ENCODE measurements at places on chromosomes 7 and 10.

- DNase-seq: no peak
These were observed 18.9 kb downstream of the CEP55 start for GRCh38 chr10:93515071-93516005.

DNA sequence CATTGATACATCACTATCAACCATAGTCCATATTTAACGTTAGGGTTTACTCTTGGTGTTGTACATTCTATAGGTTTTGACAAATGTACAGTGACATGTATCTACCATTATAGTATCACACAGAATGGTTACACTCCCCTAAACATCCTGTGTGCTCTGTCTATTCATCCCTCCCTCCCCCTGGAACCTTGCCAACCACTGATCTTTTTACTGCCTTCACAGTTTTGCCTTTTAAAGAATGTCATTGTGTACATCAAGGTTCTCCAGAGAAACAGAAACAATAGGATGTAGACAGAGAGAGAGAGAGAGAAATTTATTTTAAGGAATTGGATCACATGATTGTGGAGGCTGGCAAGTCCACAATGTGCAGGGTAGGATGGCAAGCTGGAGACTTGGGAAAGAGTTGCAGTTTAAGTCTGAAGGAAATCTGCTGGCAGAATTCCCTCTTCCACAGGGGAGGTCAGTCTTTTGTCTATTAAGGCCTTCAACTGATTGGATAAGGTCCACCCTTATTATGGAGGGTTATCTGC lies 45.1 kb upstream of the CCNJ start:
- DNase-seq: no peak

- DNase-seq: peak; percentile 64
These were observed 7.8 kb downstream of the LIPM start for GRCh38 chr10:88810196-88810961.

- DNase-seq: no peak
These were observed 28.0 kb downstream of the HERC4 start for GRCh38 chr10:68047122-68047521.

DNA sequence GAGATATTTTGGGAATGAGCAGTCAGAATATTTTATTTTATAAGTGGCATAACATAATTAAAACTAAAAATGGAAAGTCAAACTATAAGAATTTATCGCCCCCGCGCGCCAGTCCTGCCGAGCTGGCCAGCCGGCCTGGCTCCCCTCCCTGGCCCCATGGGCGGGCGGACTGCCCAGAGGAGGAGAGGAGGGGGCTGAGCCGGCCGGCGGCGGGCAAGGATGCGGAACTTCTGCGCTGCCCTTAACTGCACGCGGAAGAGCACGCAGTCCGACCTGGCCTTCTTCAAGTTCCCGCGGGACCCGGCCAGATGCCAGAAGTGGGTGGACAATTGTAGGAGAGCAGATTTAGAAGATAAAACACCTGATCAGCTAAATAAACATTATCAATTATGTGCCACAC lies 96.8 kb downstream of the DKK1 start:
- no peak for DNase-seq

GRCh38 chr7:25725451-25725850 lies 426.5 kb upstream of the NFE2L3 start:
- DNase-seq: no peak

DNA sequence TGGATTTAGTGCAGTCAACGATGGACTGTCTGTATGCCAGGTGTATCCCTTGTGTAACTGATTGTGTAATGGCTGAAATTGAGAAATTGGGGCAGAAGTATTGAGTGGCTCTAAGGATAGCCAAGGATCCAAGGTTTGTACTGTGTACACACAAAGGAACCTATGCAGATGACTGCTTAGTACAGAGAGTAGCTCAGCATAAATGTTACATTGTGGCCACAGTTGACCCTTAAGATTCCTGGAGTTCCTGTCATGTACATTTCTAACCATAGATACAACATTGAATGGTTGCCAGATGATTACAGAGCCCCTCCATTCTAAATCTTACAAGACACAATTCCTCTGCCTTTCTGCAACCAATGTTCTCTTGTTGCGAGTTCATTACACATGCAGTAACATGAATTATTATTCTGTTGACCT lies 25.3 kb downstream of the CCDC126 start:
- DNase-seq: peak; percentile 24

DNA sequence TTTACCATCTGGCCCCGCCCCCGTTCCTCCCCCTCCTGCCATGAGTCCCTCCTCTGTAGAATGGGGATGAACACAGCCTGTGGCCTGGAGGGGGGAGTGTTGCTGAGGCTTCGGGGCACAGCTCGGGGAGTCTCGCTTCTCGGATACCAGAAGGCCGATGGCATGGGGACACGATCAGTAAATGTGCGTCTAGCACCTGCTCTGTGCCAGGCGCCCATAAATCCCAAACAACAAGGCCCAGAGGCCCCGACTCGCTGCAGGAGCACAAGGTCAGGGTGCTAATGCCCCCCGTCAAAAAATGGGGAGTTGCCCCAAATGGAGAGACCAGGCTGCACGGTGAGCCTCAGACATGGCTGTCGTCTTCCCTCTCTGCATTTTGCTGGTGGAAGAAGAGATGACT lies 40.7 kb downstream of the JAKMIP3 start:
- DNase-seq: no peak

- DNase-seq: no peak
These were observed 8.8 kb upstream of the STEAP4 start for GRCh38 chr7:88315522-88315921.

GRCh38 chr7:148060724-148061123 lies 529.8 kb upstream of the C7orf33 start:
- DNase-seq: no peak

DNA sequence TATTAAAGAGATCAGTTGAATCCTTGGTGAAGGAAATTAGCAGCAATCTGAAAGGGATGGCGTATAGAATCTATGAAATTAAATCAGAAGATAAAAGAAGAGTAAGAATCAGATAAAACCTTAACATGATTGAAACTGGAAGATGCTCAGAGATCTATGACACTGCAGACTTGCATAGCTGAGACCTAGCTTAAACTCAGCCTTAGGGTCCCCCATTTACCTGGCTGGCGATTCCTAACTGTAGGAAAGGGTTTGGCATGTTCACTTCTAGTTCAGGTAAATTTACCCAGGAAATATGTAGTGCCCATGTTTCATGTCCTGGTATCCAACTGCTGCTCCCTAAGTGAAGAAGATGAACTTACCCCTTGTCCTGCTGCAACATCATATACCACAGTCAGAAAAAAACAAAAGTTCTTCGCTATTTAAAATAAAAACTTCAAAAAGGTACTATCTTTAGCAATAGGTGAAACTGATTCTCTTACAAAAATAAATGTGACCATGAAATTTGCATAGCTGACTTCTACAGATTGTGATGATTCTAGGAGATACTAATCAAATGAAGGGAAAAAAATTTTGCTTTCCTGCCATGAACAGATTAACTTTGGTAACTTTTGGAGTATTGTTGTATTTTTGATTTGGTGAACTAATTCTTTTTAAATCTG lies 47.8 kb upstream of the TMEM243 start:
- DNase-seq: no peak

DNA sequence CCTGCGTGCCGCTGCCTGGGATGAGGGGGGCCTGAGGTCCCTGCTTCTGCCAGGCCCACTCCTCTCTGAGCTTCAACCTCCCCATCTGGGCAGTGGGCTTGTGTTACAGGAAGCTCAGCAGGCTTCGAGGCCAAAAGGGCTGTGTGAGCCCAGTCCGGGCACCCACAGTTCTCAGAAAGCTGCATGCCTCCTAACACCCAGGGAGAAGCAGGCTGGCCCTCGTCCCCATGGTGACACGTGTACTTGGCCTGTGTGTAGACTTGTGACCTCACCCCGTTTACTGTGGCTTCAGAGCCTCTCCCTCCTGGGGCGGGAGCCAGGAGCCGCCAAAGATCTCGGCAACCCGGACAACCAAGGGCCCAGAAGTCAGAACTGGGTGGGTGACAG lies 2.2 kb upstream of the GRIFIN start:
- DNase-seq: no peak

DNA sequence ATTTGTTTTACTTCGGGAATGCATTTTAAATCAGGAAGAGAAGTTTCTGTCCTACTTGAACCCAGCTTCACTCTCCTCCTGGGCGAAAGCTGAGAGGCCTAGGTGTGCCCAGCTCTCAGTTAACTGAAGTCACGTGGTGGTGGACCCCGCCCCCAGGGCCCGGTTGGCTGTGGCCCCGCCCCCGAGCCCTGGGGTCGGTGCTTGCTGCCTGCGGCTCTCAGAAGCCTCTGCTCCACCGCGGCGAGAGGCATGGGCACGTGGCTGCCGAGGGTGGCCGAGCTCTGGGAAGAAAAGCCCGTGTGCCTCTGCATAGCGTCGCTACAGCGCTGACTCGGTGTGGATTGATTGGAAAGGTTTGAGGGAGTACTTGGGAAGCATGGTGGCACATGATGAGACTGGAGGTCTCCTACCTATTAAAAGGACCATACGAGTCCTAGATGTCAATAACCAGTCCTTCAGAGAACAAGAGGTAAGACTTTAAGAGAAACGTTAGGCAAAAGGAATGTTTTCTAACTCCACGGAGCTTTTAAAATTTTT lies 34.1 kb downstream of the NET1 start:
- peak; percentile 83 for DNase-seq

DNA sequence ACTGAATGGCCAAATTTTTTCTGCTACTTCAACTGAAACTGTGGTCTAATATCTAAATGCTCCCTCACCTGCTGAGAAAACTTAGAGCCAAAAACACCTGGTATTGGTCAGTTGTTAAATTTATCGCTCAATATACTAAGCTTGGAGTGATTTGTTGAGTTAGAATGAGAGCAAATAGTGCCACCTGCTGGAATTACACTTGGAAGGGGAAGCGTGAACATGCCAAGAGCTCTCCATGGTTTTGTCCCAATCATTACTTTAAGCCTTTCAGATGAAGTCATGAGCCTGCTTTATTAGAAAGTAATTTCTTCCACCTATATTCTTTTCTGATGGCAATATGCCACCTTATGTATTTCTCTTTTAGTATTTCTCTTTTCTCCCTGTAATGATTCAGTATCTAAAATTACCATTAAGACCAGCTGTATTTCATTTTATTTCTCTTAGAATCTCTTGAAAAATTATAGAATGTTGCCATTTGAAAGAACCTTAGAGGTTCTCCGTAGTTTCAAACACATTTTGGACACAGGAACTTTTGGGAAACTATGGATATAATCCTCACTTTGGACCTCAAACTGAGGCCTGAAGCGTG lies 447.8 kb upstream of the C7orf33 start:
- peak; percentile 21 for DNase-seq

- DNase-seq: no peak
These were observed 164.8 kb downstream of the PRKAG2 start for GRCh38 chr7:151711906-151712809.

DNA sequence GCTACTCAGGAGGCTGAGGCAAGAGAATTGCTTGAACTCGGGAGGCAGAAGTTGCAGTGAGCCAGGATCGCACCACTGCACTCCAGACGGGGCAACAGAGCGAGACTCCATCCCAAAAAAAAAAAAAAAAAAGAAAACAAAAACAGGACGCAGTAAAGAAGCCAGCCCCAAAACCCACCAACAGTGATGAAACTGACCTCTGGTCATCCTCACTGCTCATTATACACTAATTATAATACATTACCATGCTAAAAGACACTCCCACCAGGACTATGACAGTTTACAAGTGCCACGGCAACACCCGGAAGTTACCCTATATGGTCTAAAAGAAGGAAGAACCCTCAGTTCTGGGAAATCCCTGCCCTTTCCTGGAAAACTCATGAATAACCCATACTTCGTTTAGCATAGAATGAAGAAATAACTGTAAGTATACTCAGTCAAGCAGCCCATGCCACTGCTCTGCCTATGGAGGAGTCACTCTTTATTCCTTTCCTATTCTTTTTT lies 40.0 kb upstream of the EIF4H start:
- DNase-seq: peak; percentile 14

- DNase-seq: no peak
These were observed 74.8 kb upstream of the HDAC9 start for GRCh38 chr7:18420748-18421147.

DNA sequence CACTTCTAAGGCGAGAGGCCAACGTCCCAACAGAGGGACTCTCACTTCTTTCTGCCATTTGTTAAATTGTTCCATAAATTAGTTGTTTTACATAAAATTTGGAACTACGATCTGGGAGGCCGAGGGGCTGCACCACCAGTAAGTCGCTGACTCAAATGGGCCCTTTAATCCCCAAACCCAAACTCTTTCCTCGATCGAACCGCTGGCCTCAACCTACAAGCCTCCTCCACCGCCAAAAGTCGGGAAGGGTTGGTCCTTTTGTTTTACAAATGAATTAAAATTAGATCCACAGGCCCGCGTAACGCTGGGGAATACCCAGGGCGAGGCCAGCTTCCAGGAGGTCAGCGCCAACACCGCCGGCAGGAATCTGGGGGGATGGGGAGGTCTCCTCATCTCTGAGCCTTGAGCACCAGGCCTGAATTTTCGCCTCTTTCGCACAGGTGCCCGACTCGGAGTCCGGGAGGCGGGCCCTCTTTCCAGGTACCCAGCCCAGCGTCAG lies 1.2 kb upstream of the FOXI2 start:
- no peak for DNase-seq

DNA sequence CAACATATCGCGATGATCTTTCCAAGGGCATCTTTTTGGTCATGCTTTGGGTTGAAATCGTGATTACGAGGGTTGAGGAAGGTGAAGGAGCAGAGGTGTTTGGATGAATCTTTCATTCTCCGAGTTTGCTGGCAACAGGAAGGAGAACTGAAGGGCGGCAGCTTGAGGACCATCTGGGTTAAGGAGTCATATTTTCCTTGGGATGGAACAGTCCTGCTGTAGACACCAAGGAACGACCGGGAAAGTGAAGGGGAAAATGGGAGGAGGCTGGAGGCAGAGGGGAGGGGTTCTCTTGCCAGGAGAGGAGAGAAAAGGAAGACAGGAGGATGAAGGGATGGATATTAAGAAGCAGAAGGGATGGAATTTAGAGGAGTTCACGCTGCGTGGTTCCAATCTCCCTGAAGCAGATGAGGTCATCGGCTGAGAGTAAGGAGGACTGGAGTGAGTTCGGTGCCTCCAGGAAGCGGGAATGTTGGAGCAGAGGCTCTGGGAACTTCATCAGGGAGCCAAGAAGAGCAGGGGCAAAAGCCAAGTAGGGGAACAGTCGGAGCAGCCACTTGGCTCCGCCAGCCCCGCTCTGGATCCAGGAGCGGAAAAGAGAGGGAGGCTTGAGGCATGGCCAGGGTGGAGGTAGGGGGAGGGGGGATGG lies 116.6 kb upstream of the GALNT17 start:
- no peak for DNase-seq

DNA sequence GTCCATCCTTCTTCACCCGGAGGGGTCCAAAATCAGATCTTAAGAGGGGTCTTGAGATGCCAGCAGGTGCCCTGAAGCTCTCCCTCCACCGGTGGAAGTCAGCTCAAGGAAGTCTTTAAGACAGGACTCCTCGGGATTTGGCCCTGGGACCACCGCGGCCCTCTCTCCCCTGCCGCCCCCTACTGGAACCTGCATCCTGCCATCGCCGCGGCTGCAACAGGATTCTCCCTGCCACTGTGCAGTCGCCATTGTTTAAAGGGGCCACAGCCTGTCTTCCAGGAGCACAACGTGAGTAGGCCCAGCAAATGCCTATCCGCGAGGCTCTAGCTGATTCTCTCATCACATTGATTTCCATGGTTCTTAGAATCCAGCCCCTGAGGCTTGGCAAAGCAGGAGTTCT lies 324.3 kb downstream of the ZNF716 start:
- DNase-seq: no peak

GRCh38 chr10:72692994-72693781 lies 1.2 kb downstream of the MCU start:
- DNase-seq: peak; percentile 28

All from HT1080 (cell line).